Bronchial epithelial cell (primary cell): ENCODE measurements at places on chromosomes 4 and X. TPM values are rescaled to one million over a fixed set of nuclear protein-coding genes. Genes with fewer than 3 reads are reported as not detected.

The ARSD gene
- 11.8 and 29.6 TPM in 2 replicates for total RNA-seq

The SLC6A14 gene
- total RNA-seq: 31.3 and 111 TPM in 2 replicates

The HSFX2 gene
- not detected in 2 replicates for total RNA-seq

- no peak for DNase-seq
Measured at GRCh38 chrX:107293056-107293455, 86.6 kb downstream of the DNAAF6 start.

DNA sequence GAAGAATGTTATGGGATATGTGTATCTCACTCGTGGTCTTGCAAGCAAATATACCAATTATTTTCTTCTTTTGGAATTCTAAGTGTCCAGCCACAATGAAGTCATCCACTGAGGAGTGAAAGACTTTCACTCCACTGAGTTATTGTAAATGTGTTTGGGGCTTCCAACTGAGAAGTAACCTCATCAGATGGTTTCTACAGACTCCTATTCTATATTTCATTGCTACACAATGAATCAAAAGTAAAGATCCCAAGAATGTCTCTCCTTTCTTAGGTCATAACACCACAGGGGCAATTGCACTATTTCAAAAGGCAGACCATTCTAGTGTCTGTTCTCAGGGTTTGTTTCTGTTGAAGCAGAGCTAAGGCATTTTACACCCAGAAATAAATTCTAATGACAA is 12.3 kb upstream of the VCX2 start:
- DNase-seq: no peak

GRCh38 chr4:7073526-7074390 is 5.9 kb upstream of the GRPEL1 start:
- peak; percentile 60 for DNase-seq

GRCh38 chr4:40608628-40609027 is 21.0 kb downstream of the RBM47 start:
- DNase-seq: no peak

DNA sequence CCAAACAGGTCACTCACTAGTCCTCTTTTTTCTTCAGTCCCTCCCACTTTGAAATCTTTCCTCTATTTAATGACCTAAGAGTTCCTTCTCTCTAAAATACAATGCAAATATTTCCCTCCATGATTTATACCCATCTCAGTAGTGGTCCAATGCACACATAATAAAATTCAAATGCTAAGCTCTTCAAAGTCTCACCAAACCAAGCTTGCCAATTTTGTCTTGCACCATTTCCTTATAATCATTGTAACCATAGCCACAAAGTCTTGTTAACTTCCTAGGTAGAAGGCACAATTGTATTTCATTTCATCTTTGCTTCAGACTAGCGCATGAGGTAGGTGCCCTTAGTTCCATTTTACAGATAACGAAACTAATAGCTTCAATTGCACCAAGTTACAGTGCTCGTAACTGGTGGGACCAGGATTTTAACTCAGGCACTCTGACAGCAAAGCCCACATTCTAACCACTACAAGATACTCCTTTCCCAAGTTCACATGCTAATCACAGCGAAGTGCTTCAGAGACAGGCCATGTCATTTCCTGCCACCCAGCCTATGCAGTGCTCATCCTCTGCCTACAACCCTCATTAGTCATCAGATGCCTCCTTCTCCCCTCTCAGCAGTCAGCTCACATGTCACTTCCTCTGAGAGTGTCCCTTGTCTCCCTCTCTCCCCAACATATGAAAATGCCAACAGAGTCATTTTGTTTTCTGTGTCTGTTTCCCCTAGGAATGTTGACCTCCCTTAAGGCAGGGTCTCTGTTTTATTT is 66.9 kb upstream of the PPARGC1A start:
- no peak for DNase-seq

DNA sequence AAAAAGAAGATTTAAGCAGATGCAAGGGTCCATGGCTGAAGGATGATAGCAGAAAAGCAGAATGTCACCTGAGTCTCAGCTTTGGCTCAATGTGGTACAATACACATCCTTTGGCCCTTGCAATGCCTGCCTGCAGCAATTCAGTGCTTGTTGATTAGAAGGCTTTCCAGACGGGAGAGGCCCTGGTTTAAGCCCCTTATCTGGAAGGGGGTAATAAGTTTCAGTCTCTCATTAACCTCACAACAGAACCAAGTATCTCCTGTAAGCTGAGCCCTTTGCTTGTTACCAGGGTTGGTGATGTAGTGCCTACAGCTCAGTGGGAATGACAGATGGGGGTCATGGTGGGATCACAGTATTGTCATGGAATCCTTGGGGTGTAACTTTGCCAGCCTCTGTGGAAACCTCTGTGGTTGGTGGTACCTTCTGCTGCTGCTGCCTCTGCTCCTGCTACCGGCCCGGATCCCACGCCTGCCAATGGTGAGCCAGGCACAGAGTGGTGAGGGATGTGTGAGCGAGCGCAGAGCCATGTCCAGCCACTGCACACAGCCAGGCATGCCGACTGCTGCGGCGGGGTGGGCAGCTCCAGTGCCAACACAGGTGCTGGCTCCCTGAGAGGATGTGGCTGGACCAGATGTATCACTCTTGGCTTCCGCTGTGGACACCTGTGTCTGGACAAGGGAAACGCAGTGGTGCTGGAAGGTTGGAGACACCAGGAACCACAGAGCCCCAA is 81.2 kb downstream of the ADRA2C start:
- no peak for DNase-seq

DNA sequence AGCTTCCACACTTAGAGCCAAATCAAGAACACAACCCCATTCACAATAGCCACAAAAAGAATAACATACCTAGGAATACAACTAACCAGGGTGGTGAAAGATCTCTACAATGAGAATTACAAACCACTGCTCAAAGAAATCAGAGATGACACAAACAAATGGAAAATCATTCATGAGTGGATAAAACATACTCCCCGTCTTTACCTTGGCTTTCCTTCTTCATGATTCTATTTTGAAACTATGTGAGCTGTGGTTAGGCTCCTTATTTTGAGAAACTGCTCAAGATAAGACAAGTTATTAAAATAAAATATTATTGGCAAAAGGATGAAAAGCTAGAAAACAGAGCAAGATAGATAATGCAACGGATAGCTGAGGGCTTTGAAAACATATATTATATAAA is 598.1 kb upstream of the FAT1 start:
- DNase-seq: no peak

- DNase-seq: peak; percentile 1
Measured at GRCh38 chrX:17944833-17945497, 83.9 kb upstream of the RAI2 start.

The SRPK3 gene
- under 0.01 and 0.26 TPM in 2 replicates for total RNA-seq

DNA sequence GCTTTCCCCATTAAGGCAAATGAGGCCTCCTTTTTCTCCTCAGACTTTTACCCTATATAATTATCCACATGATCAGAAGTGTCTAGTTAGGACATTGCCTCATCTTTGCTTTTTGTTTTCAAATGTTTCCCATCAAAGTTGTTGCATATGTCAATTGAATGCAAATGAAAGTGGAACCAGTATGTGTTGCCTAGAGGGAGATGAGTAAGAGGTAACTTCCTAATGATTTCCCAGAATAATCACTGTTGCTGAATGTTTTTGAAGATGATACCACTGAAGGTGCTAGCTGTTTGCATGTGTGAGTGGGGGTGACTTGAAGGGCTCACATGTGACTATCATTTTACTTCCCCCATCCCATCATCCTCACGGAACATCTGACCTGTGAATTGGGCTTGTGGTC is 33.9 kb downstream of the PAK3 start:
- peak; percentile 14 for DNase-seq

- DNase-seq: peak; percentile 71
Measured at GRCh38 chr4:25258980-25259578, 25.2 kb downstream of the PI4K2B start.

DNA sequence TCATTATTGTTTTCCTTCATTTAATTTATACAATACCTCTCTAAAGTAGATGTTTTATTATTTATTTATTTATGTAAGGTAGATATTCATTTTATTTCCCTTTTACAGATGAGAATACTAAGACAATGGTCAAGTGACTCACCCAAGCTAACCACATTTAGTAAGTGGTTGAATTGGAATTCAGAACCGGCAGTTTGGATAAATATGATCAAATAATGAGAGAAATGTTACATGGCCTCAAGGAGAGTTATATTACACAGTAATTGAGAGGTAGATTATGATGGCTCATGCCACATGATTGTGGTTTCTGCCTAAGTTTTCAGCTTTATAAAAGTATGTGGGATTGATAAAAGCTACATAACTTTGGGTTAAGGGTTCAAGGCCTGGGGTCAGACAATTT is 239.4 kb upstream of the BOD1L1 start:
- no peak for DNase-seq

DNA sequence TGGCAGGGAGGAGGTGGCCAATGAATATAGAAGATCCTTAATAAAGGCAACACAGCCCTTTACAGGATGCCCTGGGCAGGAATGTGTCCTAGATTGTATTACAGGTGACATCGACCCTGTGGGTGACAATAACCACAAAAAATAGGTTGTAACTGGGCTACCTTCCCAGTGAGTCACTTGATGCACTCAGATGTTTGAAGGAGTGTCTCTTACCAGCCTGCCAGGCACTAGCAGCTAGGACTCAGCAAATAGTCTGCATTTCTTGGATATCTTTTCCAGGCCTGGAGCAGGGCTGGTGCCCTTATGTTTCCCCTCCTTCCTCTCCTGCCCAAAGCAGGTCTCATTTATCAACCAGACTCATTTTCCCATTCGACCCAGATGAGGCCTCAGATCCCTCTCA is 50.9 kb upstream of the TMEM164 start:
- DNase-seq: peak; percentile 13

The SSX3 gene
- not detected in 2 replicates for total RNA-seq

The CDS1 gene
- total RNA-seq: 20.0 and 28.2 TPM in 2 replicates

DNA sequence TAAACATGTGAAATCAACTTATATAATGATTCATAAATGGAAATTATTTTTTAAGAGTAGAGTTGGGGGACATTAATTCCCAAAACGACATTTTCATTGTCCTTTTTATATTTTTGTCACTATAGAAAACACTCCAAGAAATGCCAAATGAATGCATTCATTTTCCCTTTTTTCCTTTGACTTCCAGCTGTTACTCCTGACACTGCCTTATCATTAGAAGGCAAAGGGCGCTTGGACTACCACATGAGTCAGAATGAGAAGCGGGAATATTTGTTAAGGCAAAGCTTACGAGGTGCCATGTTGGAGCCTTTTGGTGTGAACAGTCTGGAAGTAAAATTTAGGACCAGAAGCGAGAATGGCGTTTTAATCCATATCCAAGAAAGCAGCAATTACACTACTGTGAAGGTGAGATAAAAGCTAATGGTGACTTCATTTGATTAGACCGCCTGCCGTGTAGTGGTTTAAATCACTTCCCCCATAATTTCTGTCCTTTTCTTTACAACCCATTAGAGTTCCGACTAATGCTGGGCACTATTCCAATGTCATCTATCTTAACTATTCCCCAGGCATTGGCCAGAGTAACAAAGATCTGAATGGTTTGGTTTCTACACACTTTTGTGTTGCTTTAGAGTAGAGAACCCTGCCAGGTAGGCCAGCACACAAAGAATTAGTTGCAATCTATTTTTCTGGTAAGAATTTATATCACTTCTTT is 166.7 kb downstream of the FAT4 start:
- no peak for DNase-seq

DNA sequence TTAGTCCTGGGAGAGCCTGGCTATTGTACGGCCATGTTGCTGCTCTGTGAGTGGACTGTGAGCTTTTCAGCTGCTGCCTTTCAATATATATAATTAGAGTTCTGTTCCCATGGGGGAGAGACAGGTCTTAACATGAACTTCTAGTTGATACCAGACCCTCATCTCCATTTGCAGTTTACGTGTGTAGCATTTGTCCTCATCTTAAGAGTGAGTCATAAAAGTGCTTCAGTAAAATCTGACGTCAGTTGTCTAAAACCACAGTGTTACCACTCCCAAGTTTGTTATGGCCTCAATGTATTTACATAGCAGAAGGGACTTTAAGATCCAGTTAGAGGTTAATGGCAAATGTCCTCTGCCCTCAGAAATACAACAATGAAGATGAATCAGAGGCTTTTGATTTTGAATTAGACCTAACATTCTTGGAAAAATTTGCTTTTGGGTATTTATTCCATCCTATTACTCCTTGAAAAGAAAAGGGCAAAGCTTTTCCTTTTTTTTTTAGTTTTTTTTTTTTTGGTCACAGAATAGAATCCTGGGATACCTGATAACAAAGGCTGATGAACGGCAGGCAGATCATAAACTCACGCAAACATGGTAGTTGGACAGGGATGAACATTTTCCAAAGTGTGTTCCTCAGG is 38.6 kb downstream of the PHOX2B start:
- peak; percentile 99 for DNase-seq

GRCh38 chr4:170008371-170008770 is 17.8 kb downstream of the MFAP3L start:
- DNase-seq: no peak

The MGAT4D gene
- not detected in 2 replicates for total RNA-seq

DNA sequence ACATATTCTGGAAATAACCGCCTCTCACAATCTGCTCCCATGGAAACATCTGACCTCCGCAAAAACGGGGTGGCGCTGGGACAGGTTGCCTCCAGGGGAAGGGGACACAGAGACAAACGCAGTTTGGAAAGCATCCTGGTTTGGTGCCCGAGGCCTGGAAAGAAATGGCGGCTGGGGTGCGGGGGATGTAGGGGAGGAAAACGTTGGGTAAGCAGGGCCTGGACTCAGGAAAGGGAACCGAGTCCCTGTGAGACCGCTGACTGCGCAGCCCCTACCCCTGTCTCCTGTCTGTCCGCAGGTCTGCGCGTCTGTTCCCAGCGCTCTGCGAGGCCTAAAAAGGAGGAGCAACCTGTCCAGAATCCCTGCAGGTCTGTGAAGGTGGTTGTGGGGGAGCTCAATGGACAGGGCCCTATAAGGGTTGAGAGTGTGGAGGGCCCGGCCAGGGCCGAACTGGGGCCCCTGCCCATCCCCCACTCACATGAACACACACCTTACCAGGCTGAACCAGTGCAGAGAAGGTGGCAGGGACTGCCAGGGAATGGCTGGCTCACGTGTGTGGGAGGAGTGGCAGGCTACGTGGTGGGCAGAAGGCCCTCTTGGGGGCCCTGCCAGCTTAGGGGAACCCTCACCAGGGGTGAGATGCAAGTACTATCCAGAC is 672 bp downstream of the TCEAL3 start:
- no peak for DNase-seq

GRCh38 chr4:7367864-7368277 is 66.9 kb downstream of the PSAPL1 start:
- no peak for DNase-seq

The TMEM47 gene
- total RNA-seq: 10.0 and 12.4 TPM in 2 replicates

DNA sequence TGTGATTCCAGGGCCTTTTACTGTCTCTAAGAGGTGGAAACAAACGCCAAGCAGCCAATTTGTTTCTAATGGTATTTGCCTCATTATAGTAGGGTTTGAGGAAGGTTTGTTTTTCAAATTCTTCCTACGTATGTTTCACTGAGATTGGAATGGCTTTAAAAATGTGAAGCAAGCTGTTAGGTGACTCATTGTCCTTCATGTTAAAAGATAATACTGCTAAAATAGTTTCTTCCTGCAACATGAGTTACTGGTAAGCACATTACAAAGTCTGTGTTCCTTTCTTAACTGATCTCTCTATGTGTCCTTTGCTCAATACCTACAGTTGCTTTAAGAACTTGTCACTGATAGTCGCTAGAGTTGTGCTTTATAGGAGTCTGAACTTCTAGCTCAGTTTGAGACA is 1183.9 kb downstream of the RPA4 start:
- DNase-seq: peak; percentile 11

The ALAS2 gene
- not detected in 2 replicates for total RNA-seq

GRCh38 chr4:161894493-161895167 is 269.2 kb downstream of the FSTL5 start:
- DNase-seq: peak; percentile 80
